ENCODE measurements at places on chromosomes 2 and 18. TPM values are rescaled to one million over a fixed set of nuclear protein-coding genes. Genes with fewer than 3 reads are reported as not detected.

Gene OSBPL1A
- total RNA-seq: 15.0 TPM

Gene FZD7
- total RNA-seq: 74.4 TPM

DNA sequence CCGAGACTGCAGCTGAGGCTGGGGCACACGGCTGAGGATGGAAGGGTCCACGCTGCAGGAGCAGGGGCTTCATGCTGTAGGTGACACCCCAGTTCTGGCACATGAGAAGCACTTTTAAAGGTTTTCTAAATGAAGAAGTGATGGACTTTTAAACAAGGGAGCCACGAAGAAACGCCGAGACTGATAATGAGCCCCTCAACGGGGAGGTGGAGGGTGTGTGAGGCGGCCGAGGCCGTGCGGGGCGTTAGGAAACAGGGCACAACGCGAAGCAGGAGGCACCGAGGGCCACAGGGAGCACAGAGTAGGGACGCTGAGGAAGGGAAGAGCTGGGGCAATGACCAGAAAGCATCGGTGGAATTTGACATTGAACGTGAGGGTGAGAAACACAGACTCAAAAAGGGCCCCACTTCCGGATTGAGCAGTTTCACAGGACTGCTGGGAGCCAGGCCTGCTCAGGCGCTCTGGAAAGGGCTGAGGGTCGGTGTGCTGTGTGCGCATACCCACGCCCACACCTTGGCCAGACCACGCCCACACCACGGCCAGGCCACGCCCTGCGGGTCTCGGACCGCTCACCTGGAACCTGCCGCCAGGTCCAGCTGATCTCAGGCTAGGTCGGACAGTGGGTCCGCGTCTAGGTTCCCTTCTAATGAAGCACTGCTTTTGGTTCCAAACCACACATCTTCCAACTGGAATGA, 115.7 kb downstream of the GYPC start:
- no peak for DNase-seq

DNA sequence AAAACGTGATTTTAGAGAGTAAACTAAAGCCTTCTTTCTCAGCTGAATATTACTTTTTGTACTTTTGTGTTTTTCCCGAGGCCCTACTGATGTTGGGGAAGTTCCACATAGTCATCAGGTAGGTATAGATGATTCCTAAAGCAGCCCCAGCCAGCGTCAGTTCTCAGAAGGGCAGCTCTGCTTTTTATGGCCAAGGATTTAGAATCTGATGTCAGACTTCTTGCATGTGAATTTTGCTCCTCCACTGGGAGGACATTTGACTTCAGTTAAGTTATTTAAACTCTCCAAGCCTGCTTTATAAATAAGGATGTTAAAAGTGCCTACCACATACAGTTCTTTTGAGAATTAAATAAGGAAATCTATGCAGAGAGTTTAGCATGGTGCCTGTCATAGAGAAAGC, 130.8 kb downstream of the NCKAP5 start:
- no peak for DNase-seq

GRCh38 chr18:47593744-47594472, 336.6 kb downstream of the SMAD2 start:
- no peak for DNase-seq
